ENCODE measurements at places on chromosomes 4 and X.

- DNase-seq: peak; percentile 2
Observed at GRCh38 chrX:45266456-45266855, 65.8 kb upstream of the DIPK2B start.

DNA sequence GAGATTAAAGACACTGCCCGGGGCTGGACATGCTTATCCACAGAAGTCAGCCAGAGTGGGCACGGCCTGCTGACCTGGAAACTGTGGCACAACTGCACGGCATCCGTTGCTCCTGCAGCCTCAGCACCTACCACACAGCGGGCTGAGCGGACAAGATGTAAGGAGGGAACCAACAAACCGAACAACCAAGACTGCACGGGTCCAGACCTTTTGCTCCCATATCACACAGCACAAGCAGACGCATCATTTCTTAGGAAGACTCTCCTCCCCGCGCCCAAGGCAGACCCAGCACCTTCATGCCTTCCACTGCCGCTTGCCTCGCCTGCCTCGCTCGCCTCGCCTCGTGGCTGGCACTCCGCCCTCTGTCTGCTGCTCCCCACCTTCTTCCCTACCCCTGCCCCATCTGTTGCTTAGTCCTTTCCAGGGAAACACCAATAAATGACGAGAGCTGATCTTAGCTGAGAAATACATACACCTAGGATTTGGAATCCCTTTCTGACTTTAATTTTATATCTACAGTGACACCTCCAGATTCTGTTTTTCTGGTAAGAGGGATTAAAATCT lies 79.0 kb downstream of the AFAP1 start:
- DNase-seq: no peak

DNA sequence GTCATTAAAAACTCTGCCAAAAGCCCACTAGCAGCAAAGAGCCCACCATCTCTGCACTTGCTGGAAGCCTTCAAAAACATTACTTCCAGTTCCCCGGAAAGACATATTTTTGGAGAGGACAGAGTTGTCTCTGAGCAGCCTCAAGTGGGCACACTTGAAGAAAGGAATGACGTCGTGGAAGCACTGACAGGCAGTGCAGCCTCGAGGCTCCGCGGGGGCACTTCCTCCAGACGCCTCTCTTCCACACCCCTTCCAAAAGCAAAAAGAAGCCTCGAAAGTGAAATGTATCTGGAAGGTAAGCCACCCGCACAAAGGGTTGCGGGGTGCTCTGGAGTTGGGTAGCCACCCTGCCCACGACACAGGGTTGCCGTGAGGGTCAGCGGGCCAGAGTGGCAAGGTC lies 25.9 kb downstream of the OFD1 start:
- DNase-seq: no peak

GRCh38 chr4:187547316-187547715 lies 448.3 kb upstream of the ZFP42 start:
- no peak for DNase-seq

GRCh38 chr4:51918251-51918650 lies 75.3 kb downstream of the DCUN1D4 start:
- no peak for DNase-seq

- no peak for DNase-seq
Observed at GRCh38 chr4:108224611-108225053, 55.9 kb upstream of the LEF1 start.

GRCh38 chr4:86156531-86156930 lies 203.3 kb downstream of the MAPK10 start:
- DNase-seq: no peak

- DNase-seq: no peak
Observed at GRCh38 chr4:133096972-133097371, 52.1 kb upstream of the PCDH10 start.

- DNase-seq: peak; percentile 88
Observed at GRCh38 chr4:113368056-113368455, 318.6 kb downstream of the ANK2 start.

Measured in HCEC 1CT (cell line).